ENCODE measurements at places on chromosomes 11 and 22.

GRCh38 chr22:39893526-39893925, at the start of gene ENTHD1:
TSS of gene ENTHD1 (minus strand) at chr22:39893760. CDS start at chr22:39887748, 6,012 bp downstream.
- no peak for DNase-seq

- DNase-seq, result no peak
These were observed 9.4 kb downstream of the NCF4 start for GRCh38 chr22:36870250-36870649.

DNA sequence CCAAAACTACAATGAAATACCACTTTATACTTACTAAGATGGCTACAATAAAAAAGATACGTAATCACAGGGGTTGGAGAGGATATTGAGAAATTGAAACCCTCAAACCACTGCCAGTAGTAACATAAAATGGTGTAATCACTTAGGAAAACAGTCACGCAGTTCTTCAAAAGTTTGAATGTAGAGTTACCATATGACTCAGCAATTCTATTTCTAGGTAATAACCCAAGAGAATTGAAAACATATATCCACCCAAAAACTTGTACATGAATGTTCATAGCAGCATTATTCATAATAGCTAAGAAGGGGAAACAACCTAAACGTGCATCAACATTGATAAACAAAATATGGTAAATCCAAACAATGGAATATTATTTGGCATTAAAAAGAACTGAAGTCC, 24.4 kb upstream of the PSMA1 start:
- DNase-seq, result no peak

GRCh38 chr22:45612451-45612901, 59.2 kb upstream of the ATXN10 start:
- no peak for DNase-seq

DNA sequence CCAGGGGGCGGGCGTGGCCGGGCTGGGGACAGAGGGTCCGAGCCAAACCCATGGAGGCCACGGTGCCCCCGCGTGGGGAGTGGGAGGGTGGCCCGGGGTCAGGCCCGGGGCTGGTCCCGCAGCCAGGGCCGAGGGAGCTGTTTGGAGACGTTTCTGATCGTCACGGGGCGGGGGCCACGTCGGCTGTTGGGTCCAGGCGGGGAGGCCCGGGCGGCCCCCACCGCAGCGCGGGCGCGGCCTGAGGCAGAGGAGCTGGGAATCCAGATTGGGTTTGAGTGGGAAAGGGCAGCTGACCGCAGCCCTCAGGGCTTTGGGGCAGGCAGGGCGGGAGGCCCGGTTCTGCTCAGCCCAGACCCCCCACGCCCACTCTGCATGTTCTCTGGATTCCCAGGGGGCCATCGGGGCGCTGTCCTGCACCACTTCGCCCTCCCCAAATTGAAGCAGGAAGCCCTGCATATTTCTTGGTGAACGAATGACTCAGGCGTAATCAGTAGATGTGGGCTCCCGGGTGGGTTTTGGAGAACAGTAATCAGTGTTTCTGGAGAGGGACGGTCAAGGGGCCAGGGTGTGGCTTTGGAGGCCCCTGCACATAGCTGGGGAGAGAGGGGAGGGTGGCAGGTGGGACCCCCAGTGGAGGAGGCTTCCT, 583 bp downstream of the MRPL23 start:
- DNase-seq, result no peak

DNA sequence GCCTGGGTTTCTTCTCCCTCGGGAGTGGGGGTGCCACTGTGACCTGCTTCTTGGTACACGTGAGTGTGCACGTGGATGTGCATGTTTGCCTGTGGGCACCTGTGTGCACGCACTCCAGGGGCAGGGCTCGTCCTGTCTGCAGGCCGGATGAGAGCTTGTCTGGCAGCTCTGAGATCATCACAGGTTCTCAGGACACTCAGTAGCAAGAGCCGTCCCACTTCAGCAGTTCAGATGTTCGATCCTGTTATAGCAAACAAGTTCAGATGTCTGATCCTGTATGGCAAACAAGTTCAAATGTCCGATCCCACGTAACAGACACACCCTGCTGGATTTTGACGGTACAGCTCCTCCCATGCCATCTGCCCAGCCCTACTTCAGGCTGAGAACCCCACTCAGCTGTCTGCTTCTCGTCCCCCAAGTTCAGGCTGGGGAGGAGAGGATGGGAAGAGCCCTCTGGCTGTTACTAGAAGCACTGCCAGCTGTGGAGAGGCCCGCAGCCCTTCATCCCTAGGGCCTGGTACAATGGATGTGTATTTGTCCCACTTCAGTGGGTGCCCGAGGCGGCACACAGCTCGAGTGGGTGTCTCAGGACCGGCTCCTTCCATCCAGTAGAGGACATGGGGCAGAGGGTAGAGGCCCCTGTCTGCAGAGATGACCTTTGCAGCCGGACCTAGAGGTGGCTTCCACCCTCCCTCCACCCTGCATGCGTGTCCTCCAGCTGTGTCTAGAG, 1126.9 kb downstream of the BRD1 start:
- no peak for DNase-seq

GRCh38 chr22:50278956-50279619, 8.9 kb upstream of the MAPK11 start:
- DNase-seq, result no peak

DNA sequence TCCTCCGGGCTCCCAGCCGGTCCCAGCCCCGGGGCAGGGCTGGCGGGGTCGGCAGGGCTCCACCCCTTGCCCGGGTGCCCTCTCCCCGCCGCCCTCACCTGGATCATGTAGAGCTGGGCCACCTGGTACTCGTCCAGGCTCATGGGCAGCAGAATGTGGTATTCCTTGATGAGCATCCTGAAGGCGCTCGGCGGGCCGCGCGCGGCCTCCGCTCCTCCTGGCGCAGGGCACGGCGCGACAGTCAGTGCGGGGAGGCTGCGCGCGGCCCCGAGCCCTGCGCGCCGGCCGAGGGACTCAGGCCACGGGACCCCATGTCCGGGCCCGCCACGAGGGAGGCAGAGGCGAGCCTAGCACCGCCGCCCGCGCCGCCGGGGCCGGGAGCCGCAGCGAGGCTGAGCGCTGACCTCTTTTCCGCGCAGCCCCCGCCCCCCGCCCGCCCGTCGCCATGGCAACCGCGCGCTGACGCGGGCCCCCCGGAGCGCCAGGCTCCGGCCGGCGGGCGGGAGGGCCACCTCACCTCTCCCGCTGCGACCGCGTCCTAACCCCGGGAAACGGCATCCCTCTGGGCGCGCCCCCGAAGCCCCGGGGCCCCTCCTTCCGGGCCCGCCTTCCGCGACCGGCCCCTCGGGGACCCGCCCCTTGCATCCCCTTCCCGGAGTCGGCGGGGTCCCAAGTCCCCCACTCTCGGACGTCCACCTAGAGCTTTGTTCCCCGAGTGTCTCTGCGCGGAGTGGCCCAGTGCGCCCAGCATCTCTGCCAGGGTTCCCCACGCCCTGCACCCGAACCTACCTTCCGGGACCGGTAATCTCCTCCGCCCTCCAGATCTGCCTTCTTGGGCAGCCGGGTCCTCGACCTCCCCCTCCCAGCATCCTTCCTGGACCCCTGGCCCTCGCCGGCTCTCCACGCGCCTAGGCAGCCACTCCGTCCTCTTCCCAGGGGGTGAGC, 886 bp downstream of the PITPNM1 start:
- peak; percentile 7 for DNase-seq

- no peak for DNase-seq
These were observed 539.5 kb upstream of the LUZP2 start for GRCh38 chr11:23957314-23957713.

DNA sequence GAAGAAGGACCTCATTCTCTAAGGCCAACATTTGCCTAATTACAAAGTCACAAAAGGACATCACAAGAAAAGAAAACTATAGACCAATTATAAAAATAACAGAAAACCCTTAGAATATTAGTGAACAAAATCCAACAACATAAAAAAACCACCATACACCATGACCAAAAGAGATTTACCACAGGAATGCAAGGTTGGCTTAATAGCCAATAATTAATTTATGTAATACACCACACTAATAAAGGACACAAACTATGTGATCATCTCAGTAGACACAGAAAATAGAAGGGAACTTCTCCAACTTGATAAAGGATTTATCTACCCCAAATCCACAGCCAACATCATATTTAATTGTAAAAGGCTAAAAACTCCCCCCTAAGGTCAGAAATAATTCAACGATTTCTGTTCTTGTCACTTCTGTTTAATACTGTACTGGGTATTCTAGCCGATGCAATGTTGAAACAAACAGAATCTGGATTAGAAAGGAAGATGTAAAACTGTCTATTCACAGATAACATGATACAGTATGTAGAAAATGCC, 24.9 kb downstream of the CLTCL1 start:
- no peak for DNase-seq

DNA sequence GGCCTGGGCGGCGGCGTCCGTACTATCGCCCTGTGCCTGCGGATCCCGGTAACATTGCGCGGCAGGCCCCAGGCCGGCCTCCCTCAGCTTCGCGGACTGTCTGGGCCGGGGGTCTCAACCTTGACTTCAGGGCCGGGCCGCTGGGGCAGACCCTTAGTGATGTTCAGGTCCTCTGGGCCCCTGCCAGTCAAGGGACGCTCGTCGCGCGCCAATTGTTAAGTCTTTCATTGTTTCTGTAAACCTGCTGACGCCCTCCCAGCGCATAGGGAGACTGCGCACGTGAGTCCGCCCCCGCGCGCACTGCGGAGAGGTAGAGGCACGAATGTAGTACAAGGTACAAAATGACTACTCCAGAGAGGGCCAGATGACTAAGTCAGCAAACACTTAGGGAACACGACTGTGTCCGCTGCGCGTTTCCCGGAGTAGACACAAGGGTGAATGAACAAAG, 451 bp upstream of the HDHD5 start:
- peak; percentile 23 for DNase-seq

DNA sequence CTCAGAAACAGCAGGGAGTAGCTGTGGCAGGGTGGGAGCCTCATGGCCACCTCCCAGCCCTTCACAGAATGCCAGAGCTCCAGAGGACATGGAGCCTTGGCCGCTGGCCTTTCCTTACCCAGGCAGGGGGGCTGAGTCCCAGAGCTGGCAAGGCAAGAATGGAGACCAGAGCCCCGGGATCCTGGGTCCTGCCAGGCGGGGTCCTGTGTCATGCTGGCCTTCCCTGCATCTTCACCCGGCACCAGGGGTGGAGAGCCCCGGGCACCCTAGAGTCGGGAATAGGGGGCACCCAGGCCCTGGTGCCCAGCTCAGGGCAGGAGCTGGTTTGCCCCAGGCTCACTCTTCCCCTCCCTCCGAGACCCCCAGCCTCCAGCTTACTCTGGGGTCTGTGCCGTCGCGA, 519.9 kb downstream of the TBC1D22A start:
- no peak for DNase-seq

GRCh38 chr11:2091786-2092463, 47.3 kb downstream of the IGF2 start:
- DNase-seq, result no peak

GRCh38 chr11:65275906-65276305, 14.1 kb downstream of the POLA2 start:
- DNase-seq, result no peak

- DNase-seq, result no peak
These were observed 5.4 kb downstream of the FJX1 start for GRCh38 chr11:35623621-35624168.
